ENCODE measurements at places on chromosomes 12 and 14.

- no peak for DNase-seq
These were observed 92.9 kb downstream of the SLCO1B1 start for GRCh38 chr12:21223930-21224329.

- DNase-seq: peak; percentile 71
These were observed 56.5 kb upstream of the CDKL1 start for GRCh38 chr14:50452979-50453705.

DNA sequence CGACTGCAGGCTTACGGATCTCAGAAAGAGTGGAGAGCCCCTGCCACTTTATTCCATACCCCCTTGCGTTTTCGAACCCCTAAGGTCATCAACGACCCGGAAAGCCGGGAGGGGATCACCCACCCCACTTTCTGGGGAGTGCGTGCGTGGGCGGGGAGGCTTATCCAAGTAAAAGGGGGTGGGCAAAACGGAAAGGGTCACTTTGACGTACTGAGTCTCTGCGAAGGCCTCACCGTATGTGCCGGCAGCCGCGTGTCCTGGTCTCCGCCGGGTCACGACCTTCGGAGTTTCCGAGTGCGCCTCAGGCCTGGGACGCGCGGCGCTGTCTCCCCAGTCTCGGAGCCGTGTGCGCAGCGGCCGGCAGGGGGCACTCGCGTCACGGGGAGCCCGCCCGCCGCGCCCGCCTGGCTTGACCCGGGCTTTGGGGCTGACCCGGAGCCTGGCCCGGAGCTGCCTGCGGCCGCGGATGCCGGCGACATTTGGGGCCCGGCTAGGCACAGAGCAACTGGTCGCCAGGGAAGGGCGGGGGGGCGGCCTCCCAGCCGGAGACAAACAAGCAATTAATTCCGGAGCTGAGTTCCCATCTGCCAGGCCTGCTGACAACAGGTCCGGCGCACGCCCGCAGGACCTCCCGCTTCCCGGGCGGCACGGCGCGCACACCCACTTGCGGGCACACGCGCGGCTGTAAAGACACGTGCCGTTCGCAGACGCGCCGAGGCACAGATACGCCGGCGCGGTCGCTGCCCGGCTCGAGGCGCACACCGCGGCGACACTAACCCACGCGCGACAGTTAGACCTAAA lies 890 bp upstream of the KIF26A start:
- no peak for DNase-seq

DNA sequence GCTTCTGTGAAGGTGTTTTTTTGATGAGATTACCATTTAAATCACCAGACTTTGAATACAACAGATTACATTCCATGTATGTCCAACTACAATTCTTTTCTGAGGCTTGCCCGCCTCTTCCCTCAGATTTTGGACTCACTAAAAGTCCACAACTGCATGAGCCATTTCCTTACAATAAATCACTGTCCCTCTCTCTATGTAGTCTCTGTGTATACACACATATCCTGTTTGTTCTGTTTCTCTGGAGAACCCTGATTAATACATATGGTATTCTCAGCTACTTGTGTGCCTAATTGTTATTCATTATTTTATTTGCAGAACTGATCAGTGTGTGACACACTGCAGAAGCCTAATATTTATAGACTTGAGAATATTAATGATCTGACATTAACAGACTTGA lies 2.4 kb upstream of the MIPOL1 start:
- peak; percentile 80 for DNase-seq

DNA sequence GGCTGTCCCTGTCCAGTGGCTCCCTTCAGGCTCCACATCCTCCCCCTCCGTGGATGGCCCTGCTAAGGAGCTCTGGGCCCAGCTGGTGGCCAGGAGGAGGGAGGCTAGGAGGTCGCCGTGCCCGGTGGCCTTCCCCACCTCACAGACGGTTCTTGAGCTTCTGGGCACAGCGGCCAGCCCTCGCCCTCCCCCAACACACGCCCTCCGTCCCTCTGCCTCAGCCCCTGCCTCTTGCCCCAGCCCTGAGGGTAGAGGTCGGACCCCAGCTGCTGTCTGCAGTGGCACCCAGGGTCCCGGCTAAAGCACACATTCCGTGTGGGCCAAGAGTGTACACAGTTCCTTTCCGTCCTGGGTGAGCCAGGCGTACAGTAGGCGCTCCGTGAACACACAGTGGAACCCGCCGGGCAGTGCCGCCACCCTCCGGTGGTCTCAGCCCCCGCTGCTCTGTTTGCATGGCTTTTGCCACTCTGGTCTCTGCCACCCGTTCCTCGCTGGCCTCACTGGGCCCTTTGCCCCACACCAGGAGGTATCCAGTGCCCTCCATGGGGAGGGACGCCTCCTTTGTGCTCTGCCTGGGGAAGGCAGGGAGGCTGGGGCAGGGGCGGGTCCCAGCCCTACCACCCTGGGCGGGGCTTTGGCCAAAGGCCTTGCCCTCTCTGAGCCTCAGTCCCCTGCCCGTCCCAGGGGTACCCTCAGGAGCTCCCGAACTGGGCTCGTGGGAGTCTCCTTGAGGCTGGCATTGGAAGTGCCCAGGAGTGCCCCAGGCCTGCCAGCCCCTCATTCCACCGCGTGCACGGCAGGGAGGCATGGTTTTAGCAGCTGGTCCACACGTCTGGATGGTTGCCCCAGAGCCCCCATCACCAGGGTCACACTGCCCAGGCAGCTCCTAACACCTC lies 13.0 kb downstream of the TRMT61A start:
- no peak for DNase-seq

GRCh38 chr14:101184572-101184971 lies 281.1 kb upstream of the RTL1 start:
- no peak for DNase-seq

DNA sequence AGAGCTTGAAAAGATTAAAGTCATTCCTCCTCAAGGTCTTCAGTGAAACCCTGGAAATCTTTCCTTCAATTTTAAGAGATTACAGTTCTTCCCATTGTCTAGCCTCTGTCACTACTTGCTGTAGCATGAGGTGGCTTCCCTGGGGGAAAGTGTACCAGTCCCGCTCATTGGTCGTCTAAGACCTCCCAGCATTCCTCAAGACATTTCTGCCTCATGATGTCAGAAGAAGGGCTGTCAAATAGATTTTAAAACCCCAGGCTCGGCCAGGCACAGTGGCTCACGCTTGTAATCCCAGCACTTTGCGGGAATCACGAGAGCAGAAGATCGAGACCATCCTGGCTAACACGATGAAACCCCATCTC lies 46.7 kb downstream of the SMUG1 start:
- DNase-seq: peak; percentile 36

GRCh38 chr14:69696204-69696527 lies 70.8 kb upstream of the SRSF5 start:
- no peak for DNase-seq

DNA sequence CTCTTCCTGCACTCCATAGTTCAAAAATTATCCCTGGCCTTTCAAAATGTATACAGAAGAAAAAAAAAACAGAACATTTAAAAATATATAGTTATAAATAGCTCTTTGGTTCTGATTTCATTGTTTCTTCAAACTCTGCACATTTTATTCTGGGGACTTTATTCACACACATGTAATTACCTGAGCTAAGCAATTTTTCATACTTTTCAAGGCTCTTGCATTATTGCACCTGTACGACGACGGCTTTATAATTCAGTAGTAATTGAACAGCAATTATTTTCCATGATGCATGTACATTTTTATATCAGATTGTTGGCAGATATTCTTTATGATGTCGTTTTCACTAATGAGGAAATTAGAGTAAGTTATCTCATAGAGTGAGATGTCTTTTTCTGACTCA lies 13.5 kb upstream of the SLC15A5 start:
- no peak for DNase-seq

DNA sequence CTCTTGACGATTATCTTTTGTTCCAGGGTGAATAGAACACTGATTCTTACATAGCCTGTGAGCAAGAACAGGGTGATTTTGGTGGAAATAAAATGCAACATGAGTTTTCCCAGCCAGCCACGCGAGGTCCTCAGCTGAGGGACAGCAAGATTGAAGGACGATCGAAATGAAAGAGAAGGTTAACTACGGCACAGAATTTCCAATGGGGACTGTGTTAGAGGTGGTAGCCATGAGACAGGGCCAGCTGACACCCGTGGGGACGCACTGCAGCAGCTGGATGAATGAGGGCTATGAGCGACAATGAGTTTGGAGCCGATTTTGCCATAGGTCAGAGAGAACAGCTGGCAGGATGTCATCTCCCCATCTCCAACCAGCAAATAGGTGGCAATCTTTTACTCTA lies 243.4 kb upstream of the PELI2 start:
- DNase-seq: no peak

DNA sequence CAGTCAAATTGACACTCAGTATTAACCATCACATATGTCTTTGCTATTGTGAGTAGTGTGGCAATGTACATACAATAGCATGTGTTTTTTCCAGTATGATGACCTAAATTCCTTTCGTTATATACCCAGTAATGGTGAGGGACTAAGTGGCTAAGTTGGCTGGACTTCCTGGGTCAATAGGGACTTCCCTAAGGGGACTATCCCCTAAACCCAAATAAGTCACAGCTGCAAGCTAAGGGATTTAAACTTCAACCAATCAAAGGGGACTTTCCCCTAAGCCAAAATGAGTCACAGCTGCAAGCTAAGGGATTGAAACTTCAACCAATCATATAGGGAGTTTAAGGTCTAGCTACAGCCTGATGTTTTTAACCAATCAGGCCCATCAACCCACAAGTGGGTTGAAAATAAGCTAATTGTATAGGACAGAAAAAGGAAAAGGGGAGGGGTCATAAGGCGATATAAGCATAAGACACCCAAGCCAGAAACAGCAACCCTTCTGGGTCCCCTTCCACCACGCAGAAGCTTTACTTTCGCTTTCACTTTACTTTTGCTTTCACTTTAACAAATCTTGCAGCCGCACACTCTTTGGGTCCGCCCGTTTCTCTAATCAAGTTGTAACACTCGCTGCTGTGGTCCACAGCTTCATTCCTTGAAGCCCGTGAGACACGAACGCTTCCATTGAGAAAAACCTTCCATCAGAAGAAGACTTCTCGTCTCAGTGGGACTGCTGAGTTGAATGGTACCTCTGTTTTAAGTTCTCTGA lies 404.4 kb downstream of the FLRT2 start:
- DNase-seq: no peak

Data from HFFc6 (cell line).